Activated naive CD4-positive, alpha-beta T cell treated with anti-CD3 and anti-CD28 coated beads, Interleukin-2, amount 50 U/mL, for 72 hours (primary cell): ENCODE measurements at places on chromosomes 1 and 21. TPM values are rescaled to one million over a fixed set of nuclear protein-coding genes. Genes with fewer than 3 reads are reported as not detected.
A peak's percentile ranks its signal among the peaks of the same experiment; 100 is the strongest.

DNA sequence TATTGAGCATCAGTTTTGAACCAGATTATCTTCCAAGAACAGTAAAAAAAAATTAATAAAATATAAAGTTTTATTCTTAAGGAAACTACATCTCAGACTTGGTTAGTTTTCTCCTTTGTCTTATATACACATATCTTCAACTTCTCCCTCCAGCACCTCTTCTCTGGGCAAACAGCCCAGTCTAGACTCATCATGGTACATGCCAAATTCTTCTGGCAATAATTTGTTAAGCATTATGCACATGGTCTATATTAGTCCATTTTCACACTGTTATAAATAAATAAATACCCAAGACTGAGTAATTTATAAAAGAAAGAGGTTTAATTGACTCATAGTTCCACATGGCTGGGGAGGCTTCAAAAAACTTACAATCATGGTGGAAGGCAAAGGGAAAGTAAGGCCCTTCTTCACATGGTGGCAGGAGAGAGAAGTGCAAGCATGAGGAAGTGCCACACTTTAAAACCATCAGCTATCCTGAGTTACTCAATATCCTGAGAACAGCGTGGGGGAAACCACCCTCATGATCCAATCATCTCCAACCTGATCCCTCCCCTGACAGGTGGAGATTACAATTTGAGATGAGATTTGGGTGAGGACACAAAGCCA, 108.7 kb upstream of the RNPC3 start:
- no peak for DNase-seq

The POGZ gene
- 104 TPM for total RNA-seq

The PGLYRP4 gene
- total RNA-seq = not detected

The HHIPL2 gene
- total RNA-seq = 0.45 TPM

GRCh38 chr1:53544728-53545515, 85.7 kb downstream of the DMRTB1 start:
- DNase-seq = no peak

The TEDDM1 gene
- total RNA-seq = not detected

The CYP4A22 gene
- total RNA-seq = not detected

The TBX19 gene
- 2.0 TPM for total RNA-seq

GRCh38 chr21:44929799-44930542, 9.3 kb upstream of the ITGB2 start:
- no peak for DNase-seq

GRCh38 chr1:169090308-169090899, 16.1 kb upstream of the ATP1B1 start:
- DNase-seq = no peak

DNA sequence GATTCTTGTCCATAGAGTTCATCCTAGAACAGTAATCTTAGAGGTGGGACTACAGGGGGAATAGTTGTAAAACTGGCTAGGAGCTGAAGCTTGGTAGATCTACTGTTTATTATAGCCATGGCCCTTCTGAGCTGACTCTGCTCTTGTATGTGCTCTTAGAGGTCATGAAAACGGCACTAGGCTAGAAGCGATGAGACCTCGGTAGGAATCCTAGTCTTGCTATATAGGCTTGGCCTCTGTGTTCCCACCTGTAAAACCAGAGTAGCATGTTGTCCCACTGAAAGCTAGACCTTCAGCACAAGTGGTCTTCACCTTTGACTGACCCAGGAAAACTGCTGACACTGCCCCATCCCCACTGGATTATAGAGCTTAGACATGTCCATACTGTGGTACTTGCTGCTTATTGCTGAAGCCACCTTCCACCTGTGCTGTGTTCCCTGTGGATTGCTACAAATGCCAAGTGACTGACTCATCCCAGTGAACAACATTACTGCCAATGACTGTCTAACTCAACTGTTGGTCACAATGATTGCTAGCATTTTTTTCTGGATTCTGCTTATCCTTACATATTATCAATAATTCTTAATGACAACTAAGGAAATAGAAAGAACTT, 23.0 kb upstream of the PIGC start:
- DNase-seq = no peak

- DNase-seq = no peak
These were observed 103.3 kb upstream of the SLC45A1 start for GRCh38 chr1:8214501-8215173.

GRCh38 chr1:48530727-48531351, 58.8 kb upstream of the SPATA6 start:
- DNase-seq = peak; percentile 70

DNA sequence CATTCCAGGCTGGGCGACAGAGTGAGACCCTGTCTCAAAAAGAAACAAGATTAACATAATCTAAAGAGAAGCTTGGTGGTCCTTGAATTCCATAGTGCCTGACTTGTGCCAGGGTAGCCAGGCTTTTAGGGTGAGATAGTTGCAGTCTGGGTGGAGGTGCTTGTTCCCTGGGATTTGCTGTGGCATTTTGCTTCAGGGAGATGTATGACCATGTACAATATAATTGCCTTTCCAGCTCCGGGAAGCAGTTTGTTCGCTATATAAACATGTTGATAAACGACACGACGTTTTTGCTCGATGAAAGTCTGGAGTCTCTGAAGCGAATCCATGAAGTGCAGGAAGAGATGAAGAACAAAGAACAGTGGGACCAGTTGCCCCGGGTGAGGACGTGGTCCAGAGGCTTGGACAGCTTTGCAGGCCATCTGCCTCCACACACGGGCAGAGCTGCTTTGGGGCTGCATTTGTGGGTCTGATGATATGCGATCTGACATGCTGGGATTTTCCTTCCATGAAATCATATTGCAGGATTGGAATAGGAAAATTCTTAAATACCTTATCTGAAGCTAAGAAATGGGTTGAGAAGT, 49.4 kb upstream of the KIF1B start:
- no peak for DNase-seq
